Esophagus squamous epithelium (tissue), 5 donors: ENCODE measurements at places on chromosomes 11 and 22. TPM values are rescaled to one million over a fixed set of nuclear protein-coding genes. Genes with fewer than 3 reads are reported as not detected.

DNA sequence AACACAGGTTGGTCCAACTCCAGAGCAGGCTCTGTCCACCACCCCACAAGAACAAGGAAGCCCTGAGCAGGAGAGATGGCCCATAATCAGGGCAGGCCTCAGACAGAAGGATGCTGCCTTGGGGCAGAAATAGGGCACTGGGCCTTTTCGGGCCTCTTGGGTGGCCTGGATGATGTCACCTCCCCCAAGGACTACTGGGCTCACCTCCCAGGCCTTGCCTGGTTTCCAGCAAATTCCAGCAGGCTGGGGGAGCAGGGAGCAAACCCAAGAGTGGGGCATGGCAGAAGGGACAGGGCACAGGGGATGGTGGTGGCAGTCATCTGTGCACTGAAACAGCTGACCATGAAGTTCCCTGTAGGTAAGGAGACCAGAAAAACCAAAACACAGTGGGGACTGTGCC is 5.3 kb upstream of the NAA40 start:
- no peak for DNase-seq

Gene CACNA1I
- total RNA-seq, result 0.22 TPM

Gene FERMT3
- total RNA-seq, result 15.4 TPM

- DNase-seq, result no peak
Measured at GRCh38 chr22:35230839-35231584, 26.3 kb upstream of the HMGXB4 start.

DNA sequence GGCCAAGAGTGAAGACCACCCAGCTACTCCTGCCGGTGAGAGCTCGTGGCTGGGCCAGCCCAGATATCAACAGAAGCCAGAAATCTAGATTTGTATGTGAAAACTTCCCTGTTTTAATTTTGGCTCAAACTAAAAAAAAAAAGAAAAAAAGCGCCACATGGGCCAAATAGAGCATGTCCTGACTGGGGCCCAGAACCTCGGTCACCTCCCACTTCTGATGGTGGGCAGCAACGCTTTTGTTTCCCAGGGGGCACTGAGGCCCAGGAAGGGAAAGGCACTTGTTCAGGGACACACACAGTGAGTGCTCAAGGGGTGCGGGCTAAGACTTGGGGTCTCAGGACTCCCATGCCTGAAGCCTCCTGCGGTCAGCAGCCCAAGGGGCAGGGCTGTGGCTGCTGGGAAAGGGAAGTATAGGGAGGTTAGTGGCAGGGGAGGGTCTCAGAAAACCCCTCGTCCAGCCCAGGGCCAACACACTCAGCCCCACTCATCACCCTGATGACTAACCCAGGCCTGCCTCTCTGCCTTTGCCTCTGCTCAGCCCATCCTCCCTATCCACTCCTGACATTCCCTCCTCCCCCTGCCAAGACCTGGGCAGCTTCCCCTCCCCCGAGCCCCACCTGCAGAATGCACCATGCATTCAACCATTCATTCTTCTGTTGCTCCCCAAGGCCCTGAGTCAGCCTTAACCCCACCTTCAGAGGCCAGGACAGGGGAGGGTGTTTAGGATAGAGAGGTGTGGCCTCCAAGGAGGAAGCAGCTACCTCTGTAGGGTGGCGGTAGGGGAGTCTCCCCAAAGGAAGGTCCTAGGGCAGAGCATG is 30.0 kb upstream of the TCF20 start:
- no peak for DNase-seq

DNA sequence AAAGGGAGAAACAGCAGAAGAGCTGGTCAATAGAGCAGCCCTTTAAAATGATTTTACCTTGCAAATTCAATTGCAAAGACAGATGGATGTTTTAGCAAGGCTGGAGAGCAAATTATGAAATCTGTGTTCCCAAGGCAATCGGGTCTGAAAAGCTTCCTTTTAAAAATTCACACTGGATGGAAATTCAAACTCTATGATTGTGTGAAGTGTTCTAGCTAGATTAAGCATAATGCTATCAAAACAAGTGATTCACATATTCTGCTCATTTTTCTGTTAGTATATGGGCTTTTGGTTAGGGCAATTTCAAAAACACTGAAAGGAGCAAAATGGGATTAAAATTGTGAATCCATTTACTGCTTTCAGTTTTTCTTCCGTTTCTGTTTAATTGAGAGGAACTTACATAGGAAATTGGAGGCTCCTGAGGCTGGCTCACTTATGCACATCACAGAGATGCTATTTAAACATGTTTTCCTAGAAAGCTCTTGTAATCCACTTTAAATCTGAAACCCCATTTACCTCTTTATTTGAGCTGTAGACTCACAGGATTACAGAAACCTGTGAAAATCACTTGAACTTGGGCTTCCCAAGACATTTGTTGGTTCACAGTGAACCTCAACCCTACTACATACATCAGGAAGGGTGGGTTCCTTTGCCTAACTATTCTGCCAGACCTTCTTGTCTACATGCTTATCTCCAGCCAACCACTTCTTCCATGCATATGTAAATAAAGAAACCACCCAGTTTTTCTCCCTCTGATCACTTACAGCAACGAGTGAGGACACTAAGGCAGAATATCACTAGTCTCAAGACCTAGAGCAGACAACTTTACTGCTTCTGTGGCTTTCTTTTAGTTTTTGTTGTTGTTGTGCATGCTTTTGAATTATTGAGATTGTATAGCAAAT is 201.9 kb upstream of the PITPNB start:
- no peak for DNase-seq

- DNase-seq, result no peak
Measured at GRCh38 chr22:49663823-49664222, 163.8 kb downstream of the BRD1 start.

DNA sequence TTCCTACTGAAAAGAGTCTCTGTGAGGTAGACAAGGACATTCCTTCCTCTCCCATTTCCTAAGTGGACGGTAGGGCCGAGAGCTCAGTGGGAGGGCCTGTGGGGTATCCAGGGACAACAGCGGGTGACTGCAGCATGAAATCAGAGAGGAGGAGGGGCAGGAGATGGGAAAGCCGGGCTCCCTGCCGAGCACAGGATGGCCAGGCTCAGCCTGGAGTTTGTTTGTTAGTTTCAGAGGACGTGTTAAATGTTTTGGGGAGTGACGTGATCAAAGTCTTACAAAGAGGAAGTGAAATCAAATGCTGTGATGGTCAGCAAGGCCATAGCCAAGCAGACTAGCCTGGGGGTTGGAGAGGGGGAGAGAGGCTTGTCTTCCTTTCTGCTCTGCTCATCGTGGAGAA is 152.7 kb downstream of the ADAMTS15 start:
- no peak for DNase-seq

Gene TEX54
- total RNA-seq, result not detected

DNA sequence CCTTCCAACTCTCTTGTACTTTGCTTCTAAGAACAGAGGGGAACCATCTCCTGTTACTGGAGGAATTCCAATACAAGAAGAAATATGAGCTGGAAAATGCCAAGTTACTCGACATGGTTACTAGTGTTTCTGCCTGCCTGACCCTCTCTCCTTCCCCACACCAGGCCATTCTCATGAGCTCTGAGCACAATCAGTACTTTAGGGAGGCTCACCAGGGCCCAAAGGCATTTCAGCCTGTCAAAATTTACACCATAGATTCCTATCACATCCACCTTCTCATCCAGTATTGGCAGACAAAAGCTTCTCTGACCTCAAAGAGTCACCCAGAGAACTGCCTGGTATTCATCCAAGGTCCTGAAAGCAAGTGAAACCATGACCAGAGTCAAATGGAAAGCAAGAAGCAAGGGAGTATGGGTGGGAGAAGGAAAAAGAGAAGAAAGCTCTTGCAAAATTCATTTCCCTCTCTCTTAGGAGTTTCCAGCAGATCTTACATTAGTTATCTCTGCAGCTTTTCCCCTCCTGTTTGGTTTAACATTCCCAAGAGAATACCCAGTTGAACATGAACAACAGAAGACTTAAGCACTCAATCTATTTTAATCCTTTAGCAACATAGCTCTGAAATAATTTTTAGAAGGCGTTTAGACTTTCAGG is 58.7 kb upstream of the NCAM1 start:
- no peak for DNase-seq

- DNase-seq, result no peak
Measured at GRCh38 chr11:11514246-11514645, 107.6 kb downstream of the GALNT18 start.

GRCh38 chr11:16299390-16299789 is 57.0 kb downstream of the SOX6 start:
- no peak for DNase-seq

Gene OR8A1
- not detected for total RNA-seq

DNA sequence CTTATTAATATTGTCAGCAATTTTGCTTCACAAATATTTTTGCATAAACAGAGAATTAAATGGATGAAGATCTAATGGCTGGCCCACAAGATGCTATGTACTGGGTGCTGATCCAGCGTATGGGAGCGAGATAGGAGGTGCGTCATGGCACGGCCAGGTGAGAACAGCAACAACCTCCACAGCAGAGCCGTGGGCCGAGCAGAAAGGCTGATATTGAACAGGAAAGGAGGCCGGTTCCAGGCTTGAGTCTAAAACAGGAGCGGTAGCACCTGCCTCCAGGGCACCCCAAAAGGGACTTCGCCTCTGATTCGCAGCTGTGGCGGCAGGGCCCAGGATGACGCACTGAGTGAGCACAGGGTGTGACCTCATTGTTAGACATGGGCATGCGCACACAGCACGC is 1502.1 kb downstream of the TBC1D22A start:
- no peak for DNase-seq

- DNase-seq, result no peak
Measured at GRCh38 chr22:25208743-25209505, 9.3 kb downstream of the CRYBB3 start.

Gene ZNF408
- 14.1 TPM for total RNA-seq

DNA sequence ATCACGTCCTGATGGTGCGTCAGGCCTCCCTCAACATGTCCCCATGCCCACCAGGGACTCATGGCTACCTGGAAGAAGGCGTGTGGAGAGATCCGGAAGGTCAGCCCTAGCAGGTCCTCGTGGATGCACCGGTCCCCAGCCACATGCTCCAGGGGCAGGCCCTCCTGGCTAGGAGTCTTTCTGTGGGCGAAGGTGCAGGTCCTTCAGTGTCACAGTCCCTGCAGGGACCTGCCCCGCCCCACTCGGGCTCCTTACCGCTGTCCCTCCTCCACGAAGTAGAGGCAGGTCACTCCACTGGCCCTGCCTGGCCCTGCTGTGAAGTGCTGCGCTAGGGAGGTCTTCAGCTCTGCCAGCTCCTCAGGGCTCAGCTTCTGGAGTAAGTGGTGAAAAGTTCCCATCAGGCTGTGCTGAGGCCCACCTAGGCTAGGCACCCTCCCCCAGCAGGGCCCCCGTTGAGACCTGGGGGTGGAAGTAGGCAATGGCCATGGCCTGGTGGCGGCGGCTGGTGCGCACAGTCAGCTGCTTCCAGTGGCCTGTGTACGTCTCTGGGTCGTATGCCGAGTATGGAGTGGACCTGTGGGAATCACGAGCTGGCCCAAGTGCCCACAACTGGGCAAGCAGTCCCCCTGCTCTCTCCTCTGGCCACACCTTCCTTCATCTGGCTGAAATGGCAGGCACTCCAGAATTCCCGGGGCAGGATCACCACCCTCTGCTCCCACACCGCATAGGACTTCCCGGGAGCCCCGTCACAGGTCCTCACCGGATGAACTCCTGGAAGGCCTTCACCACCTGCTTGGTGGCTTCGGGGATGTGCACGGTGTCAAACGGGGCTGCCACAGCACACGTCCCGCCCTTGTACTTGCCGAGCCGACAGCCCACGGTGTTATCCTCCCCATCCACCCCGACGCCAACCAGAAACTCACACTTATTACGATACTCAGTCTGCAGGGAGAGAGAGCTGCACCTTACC is 1.1 kb upstream of the RANBP1 start:
- no peak for DNase-seq

- no peak for DNase-seq
Measured at GRCh38 chr22:38246692-38247091, 26.1 kb downstream of the TMEM184B start.

- no peak for DNase-seq
Measured at GRCh38 chr11:82750643-82751139, 17.0 kb upstream of the FAM181B start.

GRCh38 chr11:103433386-103434072 is 324.3 kb downstream of the DYNC2H1 start:
- no peak for DNase-seq

Gene TSKU
- 51.4 TPM for total RNA-seq

DNA sequence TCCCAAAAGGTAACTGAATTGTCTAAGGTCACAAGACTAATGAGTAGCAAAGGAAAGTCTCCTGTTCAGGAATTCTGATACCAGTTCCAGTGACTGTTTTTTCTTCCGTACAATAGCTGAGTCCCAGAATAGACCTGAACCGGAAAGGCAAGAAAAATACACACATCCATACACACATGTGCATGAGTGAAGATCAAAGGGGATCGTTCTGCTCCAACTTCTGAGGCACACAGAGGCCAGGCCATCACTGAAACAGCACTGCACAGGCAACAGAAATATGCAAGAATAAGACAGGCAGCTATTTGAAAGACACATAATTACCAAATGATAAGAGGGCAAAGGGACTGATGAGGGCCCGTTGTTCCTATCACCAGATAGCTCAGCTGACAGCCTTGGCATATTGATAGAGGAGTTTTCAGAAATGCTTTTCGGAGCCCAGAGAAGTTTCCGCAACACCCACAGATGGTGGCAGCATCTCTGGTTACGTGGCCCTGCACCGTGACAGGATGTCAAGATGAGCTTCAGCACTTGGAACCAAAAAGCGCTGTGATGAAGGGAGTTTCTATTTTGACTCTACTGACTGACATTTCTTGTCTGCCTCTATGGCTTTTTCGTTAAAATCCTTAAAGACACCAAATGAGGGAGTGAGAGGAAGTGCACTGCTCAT is 280.6 kb downstream of the LARGE1 start:
- no peak for DNase-seq

DNA sequence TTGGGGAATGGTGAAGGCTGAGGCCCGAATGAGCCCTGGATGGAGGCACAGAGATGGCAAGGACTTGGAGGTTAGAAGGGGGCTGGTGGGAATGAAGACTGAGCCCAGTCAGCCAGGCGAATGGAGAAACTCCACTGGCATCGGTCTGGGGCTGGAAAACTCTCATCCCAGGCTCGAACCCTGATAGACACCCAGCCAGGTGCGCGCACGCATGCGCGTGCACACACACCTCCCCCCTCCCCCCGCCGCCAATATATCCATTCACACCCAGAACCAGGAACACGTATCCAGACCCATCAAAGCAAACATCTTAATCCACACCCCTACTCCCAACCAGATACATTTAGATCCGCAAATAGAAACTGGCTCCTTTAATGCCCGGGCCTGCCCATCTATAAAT is 139.3 kb downstream of the CEP164 start:
- DNase-seq, result no peak

Gene PYGM
- total RNA-seq, result 0.95 TPM

Gene GLYATL1
- not detected for total RNA-seq

GRCh38 chr11:9263840-9264315 is 1.3 kb downstream of the DENND5A start:
- DNase-seq, result no peak
